Hypothalamus (tissue), 51 donors: ENCODE measurements at places on chromosomes 13 and 19.

DNA sequence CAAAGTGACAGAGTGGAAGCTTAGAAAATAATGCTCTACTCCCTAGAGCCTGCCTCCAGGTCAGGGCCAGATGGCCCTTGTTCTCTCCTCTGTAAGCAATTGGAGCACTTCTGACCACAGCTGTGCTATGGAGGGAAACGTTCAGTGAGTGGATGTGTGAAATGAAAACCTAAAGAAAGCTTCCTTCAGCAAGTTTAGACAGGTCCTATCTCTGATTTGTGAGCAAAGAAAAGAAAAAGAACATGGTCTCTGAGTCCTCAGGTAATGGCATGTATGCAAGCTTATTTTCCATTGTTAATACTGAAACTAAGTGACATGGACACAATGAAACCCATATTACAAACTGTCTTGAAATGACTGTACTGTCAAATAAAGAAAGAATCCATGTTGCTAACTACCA, 1486.8 kb downstream of the EFNB2 start:
- no peak for DNase-seq

DNA sequence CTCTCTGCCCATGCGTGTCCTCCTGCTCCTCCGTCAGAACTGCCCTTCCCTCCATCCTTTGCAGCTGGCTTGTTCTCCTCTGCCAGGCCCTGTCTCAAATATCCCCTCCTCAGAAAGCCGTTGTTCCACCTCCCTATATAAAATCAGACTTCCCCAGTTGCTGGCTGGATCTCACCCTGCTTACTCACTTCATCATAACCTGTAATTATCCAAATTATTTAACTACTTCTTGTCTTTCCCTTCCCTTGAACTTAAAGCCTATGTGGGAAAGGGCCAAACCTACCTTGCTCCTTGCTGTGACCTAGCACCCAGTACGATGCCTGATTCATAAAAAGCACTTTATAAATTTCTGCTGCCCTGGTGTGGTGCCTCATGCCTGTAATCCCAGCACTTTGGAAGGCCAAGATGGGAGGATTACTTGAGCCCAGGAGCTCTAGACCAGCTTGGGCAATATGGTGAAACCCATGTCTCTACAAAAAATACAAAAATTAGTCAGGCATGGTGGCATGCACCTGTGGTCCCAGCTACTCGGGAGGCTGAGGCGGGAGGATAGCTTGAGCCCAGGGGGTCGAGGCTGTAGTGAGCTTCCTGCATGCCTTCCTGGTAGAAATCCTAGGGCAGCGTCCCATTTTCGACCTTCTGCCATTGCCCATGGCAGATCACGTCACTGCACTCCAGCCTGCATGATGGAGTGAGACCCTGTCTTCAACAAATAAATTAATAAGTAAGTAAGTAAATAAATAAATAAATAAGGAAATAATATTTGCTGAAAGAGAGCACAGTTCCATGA, 39.5 kb upstream of the ZNF536 start:
- DNase-seq: no peak

GRCh38 chr13:72643311-72643989, 84.0 kb downstream of the MZT1 start:
- DNase-seq: no peak

- DNase-seq: no peak
These were observed 45.1 kb downstream of the EPSTI1 start for GRCh38 chr13:42946927-42947326.

- no peak for DNase-seq
These were observed 7.0 kb downstream of the PGLYRP1 start for GRCh38 chr19:46015687-46016425.

DNA sequence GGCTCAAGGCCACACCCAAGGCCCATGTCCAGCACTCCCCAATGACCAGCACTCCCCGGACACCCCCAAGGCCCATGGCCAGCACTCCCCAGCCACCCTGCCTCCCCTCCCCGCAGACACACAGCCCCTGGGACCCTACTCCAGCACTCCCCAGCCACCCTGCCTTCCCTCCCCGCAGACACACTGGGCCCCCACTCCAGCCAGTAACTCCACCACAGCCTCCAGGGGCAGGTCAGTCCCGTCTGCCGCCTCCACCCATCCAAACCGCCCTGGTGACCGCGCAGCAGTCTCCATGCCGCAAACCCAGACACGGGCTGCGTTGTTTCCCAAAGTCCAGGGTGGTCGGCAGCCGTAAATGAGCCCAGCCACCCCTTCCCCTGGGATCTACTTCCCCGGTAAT, 70.7 kb downstream of the SPACA7 start:
- DNase-seq: no peak

DNA sequence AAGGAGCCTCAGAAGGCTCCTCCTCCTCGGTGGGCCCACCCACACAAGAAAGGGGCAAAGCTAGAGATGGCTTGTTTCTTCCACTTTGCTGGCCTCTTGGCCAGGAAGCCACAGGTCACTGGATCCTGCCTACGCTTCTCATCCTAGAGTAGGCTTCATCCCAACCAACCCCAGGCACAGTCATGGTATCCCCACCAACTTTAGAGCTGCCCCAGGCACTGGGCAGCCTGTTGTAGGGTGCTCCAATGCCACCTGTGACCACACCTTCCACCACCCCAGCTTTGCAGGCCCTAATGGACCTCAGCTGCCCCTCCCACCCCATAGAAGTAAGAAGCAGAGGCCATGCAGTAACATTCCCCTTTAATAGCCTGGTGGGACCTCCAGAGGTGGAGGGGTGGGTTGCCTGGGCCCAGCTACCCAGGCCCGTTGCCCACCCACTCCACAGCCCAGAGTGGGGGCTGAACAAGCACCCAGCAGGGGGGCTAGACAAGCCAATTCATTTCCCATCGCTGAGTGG, 522 bp upstream of the CHMP2A start:
- DNase-seq: no peak

DNA sequence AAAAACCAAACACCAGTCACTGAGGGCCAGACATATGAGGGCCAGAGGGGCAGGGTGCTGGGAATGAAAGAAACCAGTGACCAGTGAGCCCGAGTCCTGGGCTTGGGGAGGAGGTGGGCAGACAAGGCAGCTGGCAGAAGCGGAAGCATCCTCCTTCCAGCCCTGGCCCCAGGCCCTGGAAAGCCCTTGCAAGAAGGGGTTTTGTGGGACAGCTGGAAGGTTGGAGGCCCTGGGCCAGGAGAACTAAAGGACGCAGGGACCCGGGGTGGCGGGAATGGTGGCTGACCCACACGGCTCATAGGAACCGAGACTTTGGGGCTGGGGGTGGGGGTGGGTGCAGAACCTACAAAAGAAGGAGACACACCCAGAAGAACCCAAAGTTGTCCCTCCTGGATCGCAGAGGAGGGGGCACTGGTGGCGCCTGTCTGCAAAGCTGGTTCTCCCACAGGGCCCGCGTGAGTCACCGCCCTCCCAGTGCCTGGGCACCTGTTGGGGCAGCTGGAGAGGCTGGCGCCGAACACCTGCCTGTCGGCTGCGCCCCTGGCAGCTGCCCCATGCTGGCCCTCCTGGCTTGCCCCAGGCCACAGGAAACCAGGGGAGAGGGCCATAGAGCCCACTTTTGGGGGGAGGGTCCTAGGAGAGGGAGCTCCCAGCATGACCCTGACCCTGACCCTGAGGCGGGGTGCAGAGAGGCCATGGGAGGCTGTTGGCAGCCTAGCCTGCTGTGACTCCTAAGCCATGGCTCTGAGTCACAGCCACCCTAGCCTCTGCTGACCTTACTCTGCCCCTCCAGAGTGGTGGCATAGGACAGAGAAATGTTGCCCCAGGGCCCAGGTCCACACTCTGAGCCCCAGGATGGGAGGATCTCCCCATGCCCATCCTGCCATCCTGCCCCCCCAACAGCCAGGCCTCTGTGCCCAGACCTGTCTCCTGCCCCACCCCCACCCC, 802 bp downstream of the DMPK start:
- no peak for DNase-seq

- no peak for DNase-seq
These were observed 8.0 kb upstream of the SBNO2 start for GRCh38 chr19:1182068-1182467.

GRCh38 chr13:47796816-47797215, 204.3 kb downstream of the SUCLA2 start:
- DNase-seq: no peak

GRCh38 chr19:38911388-38912001, 491 bp downstream of the CCER2 start:
- DNase-seq: no peak

DNA sequence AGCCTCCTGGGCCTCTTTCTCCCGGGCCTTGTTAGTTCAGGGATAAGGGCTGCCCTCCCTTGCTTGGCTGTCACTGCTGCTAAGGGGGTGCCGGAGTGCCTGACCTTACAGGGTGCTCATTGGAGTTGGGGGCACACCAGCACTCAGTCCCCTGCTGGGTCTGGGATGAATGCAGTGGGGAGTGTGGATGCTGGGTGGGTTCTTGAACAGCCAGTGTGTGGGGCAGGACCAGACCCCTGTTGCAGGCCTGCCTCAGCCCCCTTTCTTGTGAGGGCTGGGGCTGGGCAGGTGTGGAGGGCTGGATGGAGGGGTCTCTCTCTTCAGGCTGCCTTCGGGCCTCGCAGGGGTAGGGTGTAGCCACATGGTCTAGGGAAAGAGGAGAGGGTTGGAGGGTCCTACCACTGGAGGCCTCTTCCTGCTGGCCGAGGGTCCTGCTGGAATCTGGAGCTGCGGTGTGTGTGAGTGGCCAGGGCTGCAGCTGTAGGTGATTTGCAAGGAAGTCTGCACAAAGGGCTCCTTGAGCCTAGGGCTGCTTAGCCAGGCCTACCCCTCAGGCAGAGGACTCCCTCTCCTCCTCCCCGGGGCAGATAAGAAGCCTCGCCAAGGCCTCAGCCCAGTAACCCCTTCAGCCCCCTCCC, 3.2 kb downstream of the CEBPA start:
- DNase-seq: no peak

GRCh38 chr13:90869580-90869979, 477.9 kb upstream of the MIR17HG start:
- no peak for DNase-seq

- DNase-seq: no peak
These were observed 20.4 kb upstream of the ATXN8OS start for GRCh38 chr13:70087247-70087646.

DNA sequence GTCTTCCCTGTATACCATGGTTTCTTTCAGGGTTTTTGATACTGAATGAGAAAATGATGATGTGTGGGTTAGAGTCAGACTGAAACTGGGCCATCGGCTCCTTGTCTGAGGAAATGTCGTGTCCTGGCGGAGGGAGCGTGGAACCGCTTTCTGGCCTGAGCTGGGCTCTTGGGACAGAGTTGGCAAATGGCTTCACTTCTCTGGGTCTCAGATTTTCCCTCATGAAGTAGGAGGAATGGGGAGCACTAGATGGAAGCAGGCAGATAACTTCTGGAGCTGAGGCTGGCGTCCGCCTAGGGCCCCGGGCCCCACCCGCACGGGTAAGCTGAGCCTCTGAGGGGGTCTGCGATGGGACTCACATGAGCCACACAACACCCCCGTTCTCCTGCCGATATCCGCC, 133.3 kb upstream of the WASF3 start:
- no peak for DNase-seq

GRCh38 chr19:16361254-16361653, 36.6 kb downstream of the KLF2 start:
- no peak for DNase-seq

GRCh38 chr13:113449693-113450347, 3.5 kb downstream of the ADPRHL1 start:
- no peak for DNase-seq

- no peak for DNase-seq
These were observed 76.9 kb downstream of the ITGBL1 start for GRCh38 chr13:101529422-101529821.

GRCh38 chr13:112179995-112180394, 113.0 kb downstream of the SOX1 start:
- no peak for DNase-seq

GRCh38 chr19:38307076-38307475, 3.0 kb downstream of the C19orf33 start:
- no peak for DNase-seq

DNA sequence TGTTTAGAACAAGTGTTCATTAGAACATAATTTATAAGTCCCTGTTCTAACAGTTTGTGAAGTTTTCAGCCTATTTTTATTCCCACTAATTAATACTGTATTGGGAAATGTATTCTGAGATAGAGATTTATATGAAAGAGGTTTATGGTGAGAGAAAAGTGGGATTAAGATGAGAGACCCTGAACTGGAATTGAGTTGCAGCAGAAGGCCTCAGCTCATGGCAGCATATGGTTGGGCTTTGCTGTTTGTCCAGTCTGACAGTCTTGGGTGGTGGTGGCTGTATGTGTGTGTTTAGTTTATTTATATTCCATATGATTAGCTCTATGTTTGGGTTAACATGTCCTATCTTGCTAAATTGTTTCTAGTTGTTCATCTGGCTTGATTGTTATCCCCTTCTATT, 575.1 kb downstream of the SLITRK5 start:
- DNase-seq: no peak

DNA sequence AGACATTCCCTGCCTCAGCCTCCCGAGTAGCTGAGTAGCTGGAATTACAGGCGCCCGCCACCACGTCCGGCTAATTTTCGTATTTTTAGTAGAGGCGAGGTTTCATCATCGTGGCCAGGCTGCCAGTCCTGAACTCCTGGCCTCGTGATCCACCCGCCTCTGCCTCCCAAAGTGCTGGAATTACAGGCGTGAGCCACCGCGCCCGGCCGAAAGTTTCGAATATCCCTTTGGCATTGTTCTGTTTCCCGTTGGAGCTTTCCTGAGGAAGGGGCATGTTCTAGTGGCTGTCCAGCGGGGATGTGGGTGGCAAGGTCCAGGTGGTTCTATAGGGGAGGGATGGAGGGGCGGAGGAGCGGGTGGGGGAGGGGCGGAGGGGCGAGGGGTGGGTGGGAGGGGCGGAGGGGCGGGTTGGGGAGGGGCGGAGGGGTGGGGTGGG, 2.1 kb upstream of the BSG start:
- DNase-seq: no peak

GRCh38 chr13:52599037-52599847, 43.0 kb upstream of the HNRNPA1L2 start:
- no peak for DNase-seq

DNA sequence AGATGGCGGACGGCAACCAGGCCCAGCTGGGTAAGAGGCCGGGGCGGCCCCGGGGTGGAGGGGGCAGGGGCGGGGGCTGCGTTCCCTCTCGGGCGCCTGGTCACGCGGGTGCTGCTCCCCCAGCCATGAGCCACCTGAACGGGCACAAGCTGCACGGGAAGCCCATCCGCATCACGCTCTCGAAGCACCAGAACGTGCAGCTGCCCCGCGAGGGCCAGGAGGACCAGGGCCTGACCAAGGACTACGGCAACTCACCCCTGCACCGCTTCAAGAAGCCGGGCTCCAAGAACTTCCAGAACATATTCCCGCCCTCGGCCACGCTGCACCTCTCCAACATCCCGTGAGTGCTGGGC, 11.1 kb downstream of the PTBP1 start:
- no peak for DNase-seq

- no peak for DNase-seq
These were observed 127.8 kb upstream of the SPATA13 start for GRCh38 chr13:24032674-24033073.

DNA sequence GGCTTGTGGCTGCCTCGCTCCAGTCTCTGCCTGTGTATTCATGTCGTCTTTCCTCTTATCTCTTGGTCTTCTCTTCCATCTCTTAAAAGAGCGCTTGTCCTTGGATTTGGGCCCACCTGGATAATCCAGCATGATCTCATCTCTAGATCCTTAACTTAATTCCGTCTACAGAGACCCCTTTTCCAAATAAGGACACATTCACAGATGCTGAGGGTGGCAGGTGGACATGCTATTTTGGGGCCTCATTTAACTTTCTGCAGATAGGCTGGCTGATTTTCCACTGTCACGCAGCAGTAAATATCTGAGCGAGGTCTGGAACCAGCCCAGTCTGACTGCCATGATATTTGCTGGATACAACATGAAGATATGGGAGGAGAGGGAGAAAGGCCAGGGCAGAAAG, 41.5 kb upstream of the TSHZ3 start:
- no peak for DNase-seq
